ENCODE measurements at places on chromosomes 5 and 9.

- DNase-seq = no peak
These were observed 55.4 kb downstream of the SNCAIP start for GRCh38 chr5:122367456-122367855.

- DNase-seq = no peak
These were observed 131.6 kb downstream of the PRDM6 start for GRCh38 chr5:123220621-123221146.

DNA sequence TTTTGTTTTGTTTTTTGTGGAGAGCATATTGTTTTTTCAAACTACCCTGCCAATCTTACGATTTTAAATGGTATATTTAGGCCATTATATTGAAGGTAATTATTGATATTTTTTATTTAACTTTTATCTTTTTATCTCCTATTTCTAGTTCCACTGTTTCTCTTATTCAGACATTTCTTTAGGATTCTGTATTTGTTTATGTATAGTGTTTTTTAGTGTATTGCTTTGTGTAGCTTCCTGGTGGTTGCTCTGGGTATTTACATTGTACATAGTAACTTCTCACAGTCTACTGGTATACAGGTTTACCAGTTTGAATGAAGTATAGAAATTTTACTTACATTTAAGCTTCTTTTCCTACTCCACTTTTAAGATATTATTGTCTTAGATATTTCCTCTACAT is 63.2 kb downstream of the ERCC6L2 start:
- DNase-seq = no peak

DNA sequence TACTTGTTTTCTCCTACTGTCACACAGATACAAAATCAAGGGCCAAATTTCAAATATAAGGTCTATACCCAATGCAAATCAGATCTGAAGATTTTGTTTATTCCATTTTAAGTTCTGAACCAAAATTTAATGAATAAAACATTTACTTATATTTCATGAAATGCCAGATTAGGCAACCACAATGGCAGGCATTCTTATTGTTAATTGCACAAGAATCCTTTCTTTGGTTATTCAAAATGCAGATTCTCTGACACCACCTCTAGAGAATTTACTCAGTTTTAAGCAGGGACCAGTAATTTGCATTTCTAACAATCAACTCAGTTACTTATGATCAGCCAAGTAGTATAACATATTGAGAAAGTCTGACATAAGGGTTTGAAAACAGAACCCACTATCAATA is 972.4 kb upstream of the ACO1 start:
- no peak for DNase-seq

DNA sequence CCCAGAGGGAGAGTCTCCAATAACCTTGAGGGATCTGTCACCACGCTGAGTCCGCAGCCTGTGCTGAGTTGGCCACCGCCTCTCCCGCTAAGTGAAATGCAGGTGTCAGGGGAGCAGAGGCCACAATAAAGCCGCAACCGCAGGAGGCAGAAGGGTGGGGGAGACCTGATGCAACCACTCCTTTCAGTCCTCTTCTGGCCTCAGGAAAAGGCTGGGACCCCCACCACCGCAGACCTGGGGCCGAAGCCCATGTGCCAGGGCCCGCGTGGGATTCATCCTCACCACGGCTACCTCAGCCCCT is 576 bp downstream of the MAP1B start:
- no peak for DNase-seq

DNA sequence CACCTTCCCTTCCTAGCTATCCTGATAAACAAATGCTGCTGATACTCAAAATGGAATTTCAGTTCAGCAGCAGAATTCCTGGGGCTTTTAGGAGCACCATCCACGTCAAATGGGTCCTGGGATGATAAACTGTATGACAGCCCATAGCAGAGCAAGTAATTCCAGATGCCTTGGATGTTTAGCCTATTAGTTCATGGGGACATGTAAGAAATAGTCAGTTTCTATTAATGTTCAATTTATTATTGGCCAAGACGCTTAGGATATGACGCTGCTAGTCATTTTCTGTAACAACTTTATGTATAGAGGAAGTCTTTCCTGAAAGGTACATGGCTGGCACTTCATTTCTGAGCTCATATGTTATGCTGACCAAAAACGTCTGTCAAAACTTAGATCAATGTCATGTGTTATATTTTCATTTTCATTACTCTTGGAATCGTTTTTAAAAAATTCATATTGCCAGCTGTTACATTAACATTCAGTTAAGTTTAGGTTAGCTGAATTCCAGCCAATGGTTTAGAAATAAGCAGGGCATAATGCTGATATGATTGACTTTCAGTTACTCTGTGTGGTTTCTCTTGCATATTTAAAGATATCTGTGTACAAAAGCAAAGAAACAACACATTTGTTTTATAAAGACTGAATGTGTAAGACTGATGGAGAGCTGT is 243.8 kb downstream of the CSNK1G3 start:
- DNase-seq = no peak

- DNase-seq = no peak
These were observed 10.4 kb downstream of the TEX48 start for GRCh38 chr9:114671605-114672004.

- no peak for DNase-seq
These were observed 250.3 kb downstream of the ZSWIM6 start for GRCh38 chr5:61582205-61582820.

- DNase-seq = no peak
These were observed 42.6 kb upstream of the GFPT2 start for GRCh38 chr5:180395540-180396274.

- no peak for DNase-seq
These were observed 388.8 kb downstream of the KDM4C start for GRCh38 chr9:7146582-7146981.

- DNase-seq = no peak
These were observed 46.1 kb downstream of the NIPAL4 start for GRCh38 chr5:157506066-157506590.

DNA sequence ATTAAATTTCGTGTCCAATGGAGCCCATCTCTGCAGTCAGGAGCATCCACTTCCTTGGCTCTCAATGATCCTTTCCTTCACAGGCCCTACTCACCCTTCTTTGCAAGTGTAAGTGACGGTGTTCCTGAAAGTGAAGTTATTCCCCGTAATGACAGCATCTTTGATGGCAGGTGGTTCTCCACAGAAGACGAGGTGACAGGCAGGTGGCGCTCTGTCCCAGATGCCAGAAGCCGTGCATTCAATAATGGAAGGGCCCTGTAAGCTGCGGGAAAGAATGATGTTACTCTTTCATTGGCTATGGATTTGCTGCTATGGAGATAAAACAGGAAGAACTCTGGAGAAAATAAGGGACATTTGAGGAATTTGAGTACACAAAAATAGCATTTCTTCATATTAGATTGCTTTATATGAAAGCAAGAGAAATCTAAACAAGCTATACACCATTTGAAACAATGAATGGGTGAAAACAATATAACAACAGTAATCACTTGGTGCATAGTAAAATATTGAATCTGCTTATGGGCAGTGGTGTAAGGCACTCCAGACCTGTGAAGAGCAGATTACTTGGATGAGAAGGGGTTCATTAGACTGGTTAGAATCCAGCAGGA is 89.9 kb upstream of the TXNDC8 start:
- DNase-seq = no peak

- DNase-seq = no peak
These were observed 62.1 kb upstream of the SPDL1 start for GRCh38 chr5:169521366-169521983.

DNA sequence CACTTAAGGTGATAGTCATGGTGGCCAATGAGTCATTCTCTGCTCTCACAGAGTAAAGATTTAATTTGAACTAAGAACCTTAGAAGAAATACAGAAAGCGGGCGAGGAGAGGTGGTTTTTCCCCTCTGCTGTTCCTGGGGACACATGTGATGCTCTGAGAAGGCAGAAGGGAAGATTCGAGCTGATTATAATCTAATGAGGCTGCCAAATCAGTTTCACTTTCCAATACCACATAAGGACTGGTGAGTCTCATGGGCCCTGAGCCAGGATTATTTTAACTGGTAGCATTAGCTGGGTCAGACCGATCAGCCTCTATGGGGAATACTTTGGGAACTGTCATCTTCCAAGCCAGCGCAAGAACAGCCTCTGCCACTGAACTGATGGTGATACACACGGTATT is 116.5 kb downstream of the SLC1A3 start:
- DNase-seq = no peak

DNA sequence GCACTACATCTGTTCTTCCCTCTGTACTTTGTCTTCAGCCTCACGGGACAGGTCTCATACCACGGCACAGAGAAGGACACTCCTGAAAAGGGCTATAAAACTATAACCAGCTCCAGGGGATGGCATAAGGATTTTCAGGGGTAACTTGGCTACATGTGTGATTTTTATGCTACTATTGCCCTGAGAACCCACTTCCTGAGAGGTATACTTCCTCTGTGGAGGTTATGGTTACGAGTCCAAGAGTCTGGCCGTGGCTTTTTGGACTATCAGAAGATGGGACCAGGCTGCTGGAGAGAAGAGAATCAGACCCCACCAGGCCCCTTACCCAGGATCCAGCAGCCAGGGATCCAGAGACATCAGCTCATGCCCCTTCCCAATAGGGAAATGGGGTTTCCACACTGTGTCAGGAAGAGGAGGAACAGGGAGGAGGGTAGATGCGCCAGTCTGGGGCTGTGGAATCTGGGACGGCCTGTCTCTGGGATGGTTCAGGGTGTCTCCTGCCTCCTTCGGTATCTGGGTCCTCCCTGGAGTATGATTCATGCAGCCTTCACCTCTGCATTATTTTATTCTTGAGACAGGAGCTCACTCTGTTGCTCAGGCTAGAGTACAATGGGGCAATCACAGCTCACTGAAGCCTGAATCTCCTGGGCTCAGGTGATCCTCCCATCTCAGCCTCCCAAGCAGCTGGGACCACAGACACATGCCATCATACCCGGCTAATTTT is 29.7 kb downstream of the WHRN start:
- DNase-seq = no peak

- DNase-seq = no peak
These were observed 157.5 kb downstream of the CHSY3 start for GRCh38 chr5:130061746-130062145.

DNA sequence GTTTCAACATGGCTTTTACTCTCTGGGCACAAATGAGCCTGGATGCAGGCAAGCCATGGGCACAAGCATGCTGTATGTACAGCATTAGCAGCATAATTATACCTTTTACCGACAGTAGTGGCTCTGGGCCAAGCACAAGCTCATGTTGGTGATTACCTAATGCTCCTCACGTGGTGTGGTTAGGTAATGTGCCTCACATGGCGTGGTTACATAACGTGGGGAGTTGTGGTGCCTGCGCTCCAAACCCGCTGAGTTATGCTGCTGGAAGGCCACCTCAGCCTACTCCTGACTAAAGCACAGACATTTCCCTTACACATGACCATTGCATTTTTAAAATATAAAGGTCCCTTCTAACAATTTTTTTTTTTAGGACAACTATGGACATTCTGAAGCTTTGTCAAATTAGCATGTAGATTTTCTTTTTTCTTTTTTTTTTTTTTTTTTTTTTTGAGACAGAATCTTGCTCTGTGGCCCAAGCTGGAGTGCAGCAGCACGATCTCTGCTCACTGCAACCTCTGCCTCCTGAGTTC is 794.0 kb downstream of the EFNA5 start:
- no peak for DNase-seq

- no peak for DNase-seq
These were observed 53.4 kb upstream of the POMT1 start for GRCh38 chr9:131449276-131449675.

DNA sequence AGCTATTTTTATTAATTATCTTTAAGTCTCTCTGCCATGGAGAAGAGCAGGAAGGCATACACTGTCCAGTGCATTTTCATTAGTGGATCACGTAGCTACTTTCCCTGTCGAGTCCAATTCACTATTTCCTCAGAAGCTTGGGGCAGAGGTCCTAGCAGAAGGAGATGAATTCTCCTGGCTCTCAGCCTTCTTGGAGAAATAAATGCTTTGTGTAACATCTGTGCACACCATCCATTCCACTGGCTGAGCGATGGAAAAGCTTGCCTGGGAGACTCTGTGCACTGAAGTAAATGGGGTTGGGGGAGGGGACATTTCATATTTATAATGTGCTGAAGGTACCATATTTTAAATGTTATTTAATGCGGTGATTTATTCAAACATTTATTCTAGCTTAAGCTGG is 23.4 kb downstream of the PROP1 start:
- no peak for DNase-seq

GRCh38 chr9:99873531-99873930 is 32.9 kb upstream of the STX17 start:
- no peak for DNase-seq

DNA sequence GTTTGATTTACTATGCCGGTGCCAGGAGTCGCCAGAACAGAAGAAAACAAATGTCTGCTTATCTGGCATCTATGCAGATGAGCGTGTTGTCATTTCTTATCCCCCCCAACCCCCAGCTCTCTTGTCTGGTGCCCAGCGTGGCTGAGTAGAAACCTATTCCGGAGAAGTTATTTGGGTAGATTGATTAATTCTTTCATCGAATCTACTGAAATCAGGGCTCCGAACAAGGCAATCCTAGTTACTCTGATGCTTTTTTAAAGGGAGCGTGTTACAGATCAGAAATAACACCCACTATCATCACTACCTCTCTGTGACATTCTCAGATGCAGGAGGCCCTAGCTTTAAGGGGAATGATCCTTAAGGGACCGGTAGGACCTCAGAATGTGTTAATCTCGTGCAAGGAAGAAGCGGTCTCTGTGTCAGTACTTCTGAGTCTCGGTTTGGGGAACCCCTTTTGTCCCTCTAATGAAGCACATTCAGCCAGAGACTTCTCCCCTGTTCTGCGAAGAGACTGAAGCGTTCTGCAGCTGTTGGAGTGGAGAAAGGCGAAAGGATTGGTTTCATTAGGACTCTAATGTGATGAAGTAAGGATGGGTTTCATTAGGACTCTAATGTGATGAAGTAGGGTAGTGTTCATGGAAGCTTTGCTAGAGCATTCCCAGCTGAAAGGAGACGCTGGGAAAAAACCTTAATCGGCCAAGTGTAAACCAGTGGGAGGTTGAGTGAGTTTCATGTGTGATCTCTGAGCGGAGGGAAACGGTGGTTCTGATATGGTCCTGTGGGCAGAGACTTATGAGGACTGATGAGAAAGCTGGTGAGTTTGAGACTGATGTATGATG is 1.5 kb downstream of the PIP5K1B start:
- no peak for DNase-seq

DNA sequence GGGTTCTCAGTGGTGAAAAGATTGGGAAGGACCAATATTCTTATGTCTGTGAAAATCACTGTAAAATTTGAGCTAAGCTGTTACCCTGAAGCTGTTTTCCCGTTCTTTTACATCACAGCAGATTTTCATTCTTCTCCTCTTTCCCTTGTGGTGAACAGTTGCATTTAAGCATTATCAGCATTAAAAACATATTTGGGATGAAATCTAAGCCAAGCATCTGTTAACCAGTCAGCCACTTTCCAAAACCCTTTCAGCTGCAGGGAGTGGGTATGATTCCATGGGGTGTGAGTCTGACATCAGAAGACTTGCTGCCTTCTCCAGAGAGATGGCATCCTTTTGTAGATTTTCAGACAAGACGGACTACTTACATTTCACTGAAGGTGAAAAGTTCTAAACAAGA is 97.2 kb downstream of the TRIO start:
- DNase-seq = no peak
